ENCODE measurements at places on chromosomes 2 and 18.

DNA sequence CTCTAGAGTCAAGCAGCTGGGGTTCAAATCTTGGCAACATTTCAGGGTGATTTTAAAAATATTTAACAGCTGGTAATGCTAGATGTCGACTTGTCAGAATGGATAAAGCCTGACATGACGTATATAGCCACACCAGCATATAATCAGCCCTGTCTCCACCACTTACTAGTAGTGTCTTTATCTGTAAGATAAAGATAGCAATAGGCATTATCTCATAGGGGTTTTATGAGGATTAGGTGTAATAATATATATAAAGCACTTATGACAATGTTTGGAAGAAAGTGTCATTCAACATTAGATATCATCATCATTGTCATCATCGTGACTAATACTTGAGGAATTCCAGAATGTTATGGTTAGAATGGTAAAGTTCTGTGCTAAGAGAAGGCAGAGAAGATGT lies 369.0 kb upstream of the CWC22 start:
- DNase-seq, result no peak

DNA sequence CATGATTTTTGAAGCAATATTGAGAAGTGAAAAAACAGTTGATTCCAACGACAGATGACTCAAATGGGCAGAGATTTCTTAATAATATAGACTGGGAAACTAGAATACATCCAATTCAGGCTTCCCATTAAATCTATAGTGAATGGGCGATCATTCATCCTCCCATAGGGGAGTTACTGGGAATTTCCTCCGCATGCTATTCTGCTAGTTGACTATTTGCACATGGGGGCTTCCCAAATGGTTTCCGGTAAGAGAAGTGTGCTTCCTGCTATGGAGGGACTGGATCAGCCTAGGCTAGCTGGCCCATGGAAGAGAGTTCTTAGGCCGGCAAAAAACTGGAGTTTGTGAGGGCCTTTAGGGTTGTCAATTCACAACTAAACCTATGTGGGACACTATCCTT lies 2.6 kb upstream of the VAPA start:
- DNase-seq, result no peak

DNA sequence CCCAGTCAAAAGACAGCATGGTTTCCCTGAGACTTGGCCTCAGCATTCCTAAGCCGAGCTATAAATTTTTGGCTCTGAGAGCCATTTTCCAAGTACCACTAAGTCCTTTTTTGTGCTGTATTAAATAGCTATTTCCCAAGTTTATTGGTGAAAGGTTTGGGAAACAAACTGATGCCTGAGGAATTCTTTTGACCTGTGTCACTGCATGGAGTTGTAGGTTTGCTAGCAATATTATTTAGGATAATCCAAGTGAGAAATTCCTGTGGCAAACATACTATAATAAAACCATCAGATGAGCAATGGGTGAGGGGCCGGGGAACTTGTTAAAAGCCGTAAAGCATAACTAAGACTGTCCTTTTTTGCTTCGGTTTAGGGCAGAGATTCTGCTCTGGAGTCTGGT lies 28.4 kb downstream of the ARHGAP28 start:
- no peak for DNase-seq

- no peak for DNase-seq
These were observed 1.4 kb downstream of the PRKD3 start for GRCh38 chr2:37323176-37323780.
